Activated T-helper 9 cell treated with anti-CD3 and anti-CD28 coated beads, Interleukin-2, amount 50 U/mL, for 16 hours (primary cell): ENCODE measurements at places on chromosomes 1 and 21.

DNA sequence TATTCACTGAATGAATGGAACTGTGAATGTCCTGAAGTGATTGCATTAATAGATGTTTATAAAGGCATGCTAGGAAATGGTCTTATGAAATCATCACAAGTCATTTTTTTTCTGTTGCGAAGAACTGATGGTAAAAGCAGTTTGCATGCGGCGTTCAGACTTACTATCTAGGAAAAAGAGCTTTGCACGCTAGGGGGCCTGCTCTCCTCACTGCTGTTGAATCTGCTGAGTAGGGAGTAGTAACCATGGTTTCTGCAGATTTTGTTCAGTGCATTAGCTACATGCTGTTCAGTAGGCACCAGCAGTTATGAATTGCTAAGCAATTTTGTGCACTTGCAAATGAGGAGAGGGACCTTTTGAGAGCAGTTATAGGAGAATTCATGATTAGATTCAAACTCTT is 57.9 kb downstream of the CENPF start:
- DNase-seq: no peak

- no peak for DNase-seq
These were observed at the start of gene KANK4 for GRCh38 chr1:62318756-62319544. Gene KANK4 (minus strand): TSS chr1:62319434. CDS start chr1:62281564, 37,870 bp downstream.

- DNase-seq: no peak
These were observed 28.8 kb downstream of the SAMD13 start for GRCh38 chr1:84330125-84330984.

DNA sequence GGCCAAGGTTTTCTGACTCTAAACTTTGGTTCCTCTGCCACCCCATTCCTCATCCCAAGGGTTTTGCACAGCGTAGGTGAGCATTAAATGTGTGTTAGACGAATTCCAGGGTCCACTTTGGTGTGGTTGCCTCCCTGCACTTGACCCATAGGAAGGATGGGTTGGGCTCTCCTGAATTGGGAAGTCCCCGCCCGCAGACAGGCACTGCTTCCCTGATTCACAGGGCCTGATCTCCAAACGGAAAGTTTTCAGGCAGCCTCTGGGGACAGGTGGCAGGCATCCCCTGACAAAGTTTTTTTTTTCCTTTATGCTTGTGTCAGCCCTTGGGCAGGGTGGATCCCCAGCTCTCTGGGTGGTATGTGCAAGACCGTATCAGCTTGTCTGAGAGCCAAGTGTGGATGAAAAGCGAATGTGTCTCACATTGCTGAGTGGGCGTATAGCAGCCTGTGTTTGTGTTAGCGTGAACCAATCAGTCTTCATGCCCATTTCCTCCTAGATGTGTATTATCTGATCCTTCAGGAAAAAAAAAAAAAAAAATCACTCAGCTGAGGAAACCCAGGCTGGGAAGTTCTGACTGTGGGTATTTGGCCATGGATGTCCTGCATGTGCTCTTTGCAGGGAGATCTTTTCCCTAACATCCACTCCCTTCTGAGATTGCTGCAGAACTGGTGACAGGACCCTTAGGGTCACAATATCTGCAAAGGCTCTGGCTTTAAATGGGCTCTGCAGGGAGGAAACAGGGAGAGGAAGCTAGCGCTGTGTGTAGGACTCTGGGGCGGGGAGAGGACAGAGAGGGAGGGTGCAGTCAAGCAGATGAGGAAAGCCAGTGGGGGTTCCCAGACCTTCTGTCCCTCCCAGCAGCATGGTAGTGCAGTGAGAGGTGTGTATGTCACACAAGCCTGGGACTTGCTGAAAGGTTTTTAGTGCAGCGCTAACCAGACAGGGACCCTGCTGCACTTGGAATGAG is 42.2 kb upstream of the TRABD2B start:
- no peak for DNase-seq

GRCh38 chr1:167936930-167937708 is at the start of gene MPC2:
Gene MPC2 (minus strand): TSS chr1:167937072. CDS start chr1:167935841, 1,231 bp downstream.
- DNase-seq: peak; percentile 49

DNA sequence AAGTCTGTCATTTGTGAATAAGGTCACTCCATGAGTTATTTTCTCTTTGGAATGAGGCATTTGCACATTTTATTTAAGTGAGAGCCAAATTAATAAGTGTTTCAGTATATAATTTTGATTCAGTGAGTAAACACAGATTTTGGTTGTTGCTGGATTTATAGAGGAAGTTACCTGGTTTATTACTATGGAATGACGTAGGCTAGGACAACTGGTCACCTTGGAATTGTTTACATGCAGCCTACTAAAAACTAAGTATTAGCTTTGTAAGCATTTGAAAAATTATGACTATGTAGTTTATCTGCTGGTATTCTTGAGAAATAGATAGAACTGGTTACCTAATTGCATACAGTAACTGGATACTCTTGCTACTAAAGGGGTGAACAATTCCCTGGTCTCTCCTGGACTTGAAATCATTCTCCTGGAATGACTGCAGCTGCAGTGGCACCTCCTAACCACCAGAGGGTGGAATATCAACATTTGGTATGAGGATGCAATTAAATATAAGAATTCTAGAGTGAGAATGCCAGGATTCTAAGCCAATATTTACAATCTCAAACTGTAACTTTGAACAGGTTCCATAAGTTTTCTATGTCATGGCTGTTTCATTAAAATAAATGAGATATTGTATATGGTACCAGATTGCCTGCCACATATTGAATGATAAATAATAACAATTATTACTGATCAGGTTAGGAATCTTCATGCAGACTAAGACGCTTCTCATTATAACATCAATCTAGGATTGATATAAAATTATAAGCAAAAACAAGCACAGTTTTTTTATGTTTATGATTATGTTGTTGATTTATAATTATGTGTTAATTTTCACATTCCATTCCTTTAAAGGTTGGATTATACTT is 3.5 kb upstream of the KRTAP27-1 start:
- no peak for DNase-seq

- no peak for DNase-seq
These were observed 41.7 kb downstream of the ILDR2 start for GRCh38 chr1:166933633-166934032.

DNA sequence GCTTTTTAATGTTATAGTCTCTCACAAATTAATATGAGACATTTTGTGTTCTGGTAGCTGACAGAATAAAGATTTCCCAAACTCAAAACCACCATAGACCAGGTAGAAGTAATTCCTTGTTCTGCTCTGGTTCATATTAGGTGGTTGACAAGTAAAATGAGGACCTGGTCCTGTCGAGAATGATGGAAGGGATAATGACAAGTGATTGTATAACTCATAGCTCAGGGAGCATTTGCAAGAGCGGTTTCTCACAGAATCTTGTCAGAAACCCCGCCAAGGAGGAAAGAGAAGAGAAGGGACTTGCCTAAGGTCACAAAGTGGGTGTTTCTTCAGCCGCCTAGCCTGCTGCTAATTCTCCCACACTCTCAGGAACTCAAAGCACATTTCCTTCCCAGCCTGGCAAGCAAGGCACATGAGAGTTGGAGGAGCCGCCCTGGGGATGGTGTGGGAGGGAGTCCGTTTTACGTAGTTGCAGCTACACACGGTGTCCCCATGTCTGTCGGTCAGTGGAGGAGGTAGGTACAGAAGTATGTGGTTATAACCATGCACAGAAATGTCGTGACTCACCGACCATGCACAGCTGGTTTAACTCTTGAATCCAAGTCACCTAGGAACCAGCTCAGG is 46.5 kb downstream of the SAMD13 start:
- DNase-seq: no peak

GRCh38 chr1:218363141-218363540 is 18.0 kb downstream of the TGFB2 start:
- DNase-seq: no peak

- DNase-seq: no peak
These were observed 123.3 kb upstream of the SLC45A1 start for GRCh38 chr1:8194481-8195227.

GRCh38 chr1:94620345-94621031 is 78.9 kb upstream of the F3 start:
- no peak for DNase-seq

DNA sequence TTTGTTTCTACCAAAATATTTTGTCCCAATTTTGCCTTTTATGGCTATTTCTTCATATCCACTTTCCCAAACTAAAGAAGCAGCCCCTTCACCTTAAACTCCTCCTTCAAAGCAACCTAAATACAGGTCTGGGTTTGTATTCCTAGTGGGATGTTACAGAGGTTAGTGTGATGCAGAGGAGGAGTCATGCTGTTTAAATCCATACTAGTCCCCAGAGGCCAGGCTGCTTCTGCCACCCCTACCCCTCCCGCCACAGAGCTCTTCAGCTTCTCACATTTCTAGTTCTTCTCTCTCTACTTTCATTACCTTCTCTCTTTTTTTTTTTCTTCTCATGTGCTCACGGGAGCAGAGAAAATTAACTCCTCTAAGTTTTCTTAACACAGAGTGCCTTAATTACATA is 29.3 kb downstream of the SELL start:
- no peak for DNase-seq

GRCh38 chr21:19864476-19864875 is 1133.7 kb upstream of the NCAM2 start:
- DNase-seq: no peak

DNA sequence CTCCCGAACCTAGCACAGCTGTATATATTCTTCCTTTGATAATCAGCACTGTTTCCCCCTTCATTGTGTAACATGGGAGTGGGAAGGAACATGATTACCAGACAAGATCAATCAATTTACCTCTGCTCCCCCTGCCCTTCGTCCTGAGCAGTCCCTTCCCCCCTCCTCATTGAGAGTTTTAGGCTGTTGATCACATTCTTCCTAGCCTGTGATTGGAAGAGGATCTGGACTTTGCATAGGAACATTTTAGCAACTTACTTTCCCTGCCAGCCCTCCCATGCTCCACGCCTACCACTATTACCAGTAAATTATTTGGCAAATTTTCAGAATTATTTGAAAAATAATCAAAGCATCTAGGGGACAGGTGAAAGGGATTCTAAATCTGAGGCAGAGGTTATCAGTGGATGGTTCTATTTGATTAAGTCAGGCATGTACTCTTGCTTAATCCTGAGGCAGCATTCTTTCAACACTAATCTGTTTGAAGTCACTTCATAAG is 62.7 kb upstream of the ABCD3 start:
- DNase-seq: no peak

DNA sequence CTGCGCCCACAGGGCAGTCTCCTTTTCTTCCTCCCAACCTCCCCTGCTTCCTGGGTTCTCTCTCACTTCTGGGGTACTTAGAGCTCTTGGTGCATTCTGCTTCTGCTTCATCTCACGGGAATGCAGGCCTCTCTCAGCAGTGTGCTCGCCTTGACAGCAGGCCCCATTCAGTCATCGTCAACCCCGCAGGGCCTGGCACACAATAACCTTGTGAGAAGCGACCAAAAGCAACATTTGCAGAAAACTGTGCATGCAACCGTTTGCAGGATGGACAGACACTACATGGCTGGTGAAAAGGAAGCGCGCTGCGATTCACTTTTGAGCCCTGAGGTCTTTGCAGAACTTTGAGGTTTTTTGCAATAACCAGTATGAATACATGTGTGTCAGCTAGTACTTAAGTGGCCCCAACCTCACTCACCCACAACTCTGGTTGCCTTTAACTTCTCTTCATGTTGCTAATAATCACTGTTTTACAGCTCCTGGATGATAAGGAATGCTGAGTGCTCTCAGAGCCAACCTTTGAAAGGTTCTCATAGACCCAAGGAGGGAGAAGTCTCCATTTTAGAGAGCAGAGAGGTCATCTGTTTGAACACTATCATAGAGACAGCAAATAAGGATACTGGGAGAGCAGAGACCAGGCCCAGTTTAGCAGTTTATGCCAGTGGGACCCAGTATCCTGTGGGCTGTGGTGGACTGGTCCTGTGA is 2.5 kb upstream of the CD160 start:
- DNase-seq: no peak

DNA sequence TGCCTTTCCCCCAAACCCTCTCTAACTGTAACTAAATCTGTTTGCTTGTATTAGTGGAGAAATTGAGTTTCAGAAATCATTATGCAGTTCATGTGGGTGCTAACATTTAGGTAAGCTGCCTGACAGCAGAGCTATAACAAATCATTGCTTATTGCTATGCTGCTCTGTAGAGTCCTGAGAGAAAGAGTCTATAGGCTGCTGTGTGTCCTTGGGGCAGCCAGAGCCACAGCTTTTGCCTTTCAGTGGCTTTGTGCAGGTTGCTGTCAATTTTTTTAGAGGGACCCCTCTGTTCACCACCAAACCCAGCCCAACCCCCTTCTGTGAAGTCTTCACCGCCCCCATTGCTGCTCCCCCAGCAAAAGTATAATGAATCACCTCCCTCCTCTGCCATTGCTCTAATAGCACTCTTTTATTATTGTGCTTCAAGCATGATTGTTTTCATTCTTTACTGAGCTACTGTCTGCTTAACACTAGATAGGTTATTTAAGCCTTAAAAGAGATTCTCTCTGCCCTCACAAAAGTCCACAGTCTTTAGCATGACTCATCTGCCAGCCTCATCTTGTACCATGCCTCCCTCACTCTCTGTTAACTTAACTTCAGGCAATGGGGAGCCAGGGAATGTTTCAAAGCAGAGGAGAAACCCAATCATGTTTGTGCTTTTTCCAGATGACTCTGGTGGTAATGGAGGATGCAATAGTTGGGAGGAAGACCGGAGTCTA is 38.6 kb downstream of the DIRAS3 start:
- no peak for DNase-seq

DNA sequence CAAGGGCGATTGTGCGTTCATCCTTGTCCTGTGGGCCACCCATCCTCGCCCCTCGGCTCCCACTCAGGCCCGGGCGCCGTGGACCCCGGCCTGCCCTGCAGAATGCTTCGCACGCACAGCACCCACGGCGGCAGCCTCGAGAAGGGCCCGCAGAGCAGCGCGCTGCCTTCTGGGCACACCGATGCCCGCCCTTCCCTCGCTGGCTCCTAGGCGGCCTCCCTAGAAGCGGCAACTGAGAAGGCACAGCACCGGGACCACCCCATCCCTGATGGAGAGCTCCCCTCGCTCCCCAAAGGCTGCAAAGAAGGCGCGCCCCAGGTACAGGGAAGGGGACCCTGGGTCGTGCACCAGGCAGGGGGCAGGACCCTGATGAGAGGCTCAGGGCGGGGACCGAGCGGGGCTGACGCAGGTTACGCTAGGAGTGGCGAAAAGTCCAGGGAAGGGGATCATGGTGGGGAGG is 971 bp downstream of the CAPZB start:
- DNase-seq: no peak

DNA sequence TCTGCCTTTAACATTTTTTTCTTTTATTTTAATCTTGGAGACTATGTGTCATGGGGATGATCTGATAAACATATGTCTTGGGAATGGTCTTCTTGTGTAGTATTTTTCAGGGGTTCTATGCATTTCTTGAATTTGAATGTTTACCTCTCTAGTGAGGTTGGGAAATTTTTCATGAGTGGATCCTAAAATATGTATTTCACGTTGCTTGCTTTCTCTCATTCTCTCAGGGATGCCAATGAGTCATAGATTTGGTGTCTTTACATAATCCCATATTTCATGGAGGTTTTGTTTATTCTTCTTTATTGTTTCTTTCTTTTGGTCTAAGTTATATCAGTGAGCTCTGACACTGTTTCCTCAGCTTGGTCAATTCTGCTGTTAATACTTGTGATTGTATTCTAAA is 1237.2 kb downstream of the PLA2G4A start:
- DNase-seq: no peak

- DNase-seq: no peak
These were observed 15.4 kb downstream of the PKP1 start for GRCh38 chr1:201298396-201299381.
